ENCODE measurements at places on chromosomes 3 and 15.
A peak's percentile ranks its signal among the peaks of the same experiment; 100 is the strongest.

GRCh38 chr3:46965151-46965550 is 11.4 kb downstream of the CCDC12 start:
- DNase-seq: no peak

DNA sequence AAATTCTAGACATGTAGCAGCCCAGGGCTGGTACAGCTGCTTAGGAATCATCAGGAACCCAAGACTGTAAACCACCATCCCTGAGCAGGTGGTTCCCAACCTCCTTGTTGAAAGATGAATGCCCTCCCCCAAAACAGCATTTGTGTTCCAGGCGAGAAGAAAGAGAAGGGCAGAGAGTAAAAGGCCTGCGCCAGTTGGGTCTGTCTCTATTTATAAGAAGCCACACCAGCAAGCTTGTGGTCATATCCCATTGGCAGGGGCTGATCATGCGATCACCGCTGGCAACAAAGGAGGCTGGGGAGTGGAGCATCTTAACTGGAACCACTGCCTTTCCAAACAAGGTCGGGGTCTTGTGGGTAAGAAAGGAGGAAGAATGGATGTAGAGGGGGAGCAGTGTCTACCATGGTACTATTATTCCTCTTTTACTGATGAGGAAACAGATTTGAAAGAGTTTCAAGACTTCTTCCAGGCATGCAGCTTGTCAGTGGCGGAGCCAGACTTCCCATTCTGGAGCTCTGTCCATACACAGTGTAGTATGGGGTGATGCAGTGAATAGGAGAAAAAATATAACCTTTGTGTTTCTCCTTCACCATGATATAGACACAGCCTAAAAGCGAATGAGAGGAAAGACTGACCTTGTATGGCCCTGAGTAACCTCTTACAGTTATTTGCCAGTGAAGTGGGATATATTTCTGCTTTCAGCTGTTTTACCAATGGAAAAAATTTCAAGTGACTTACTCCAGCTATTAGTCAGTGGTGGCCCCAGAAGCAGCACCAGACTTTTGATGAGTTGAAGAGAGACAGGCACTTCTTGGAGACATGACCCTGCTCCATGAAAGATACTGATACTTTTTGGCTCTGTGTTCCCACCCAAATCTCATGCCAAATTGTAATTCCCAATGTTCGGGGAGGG is 222.6 kb downstream of the ABHD5 start:
- no peak for DNase-seq

DNA sequence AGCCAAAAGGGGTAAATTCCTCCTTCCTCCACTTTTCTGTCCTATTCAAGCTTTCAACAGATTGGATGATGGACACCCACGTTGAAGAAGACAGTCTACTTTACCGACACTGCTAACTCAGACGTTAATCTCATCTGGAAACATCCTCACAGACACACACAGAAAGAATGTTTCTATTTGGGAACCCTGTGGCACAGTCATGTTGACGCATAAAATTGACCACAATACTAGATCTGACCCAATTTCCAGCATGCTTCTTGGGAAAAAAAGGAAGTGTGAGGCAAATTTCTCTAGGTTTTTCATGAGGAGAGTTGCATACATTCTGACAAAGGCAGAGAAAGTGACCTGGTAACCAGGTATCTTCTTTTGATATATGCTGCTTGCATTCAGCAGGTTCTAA is 594.1 kb downstream of the FGF12 start:
- DNase-seq: no peak

GRCh38 chr3:31635545-31635944 is 102.8 kb downstream of the STT3B start:
- peak; percentile 10 for DNase-seq

DNA sequence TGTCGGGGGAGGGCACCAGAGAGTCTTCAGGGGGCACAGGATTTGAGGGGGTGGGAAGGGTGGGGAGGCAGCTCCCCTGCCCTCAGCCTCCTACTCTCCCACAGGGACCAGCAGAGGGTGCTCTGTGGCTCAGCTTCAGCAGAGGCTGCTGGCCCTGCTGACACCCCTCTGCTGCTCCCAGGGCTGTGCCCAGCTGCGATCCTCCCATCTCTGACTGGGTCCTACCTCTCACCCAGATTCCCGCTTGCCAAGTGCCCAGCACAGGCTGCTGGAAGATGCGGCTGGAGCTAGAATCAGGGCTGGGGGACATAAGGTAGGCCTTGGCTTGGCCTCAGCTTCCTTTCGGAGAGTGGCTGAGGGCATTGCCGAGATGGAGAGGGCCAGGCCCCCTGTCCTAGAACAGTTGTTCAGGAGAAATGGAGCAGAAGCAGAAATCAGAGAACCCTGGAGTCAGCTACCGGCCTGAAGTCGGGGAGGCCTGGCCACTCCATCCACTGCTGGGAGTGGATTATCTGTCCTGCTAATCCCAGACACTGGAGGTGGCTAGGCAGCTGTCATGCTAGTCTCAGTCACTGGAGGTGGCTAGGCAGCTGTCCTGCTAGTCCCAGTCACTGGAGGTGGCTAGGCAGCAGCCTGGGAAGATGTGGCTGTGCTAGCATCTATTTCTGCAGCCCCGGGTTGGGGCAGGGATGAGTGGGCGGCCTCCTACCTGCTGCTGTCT is 3.9 kb downstream of the GRM2 start:
- DNase-seq: no peak

- DNase-seq: no peak
Observed at GRCh38 chr3:146454796-146455195, 14.6 kb downstream of the PLSCR2 start.

DNA sequence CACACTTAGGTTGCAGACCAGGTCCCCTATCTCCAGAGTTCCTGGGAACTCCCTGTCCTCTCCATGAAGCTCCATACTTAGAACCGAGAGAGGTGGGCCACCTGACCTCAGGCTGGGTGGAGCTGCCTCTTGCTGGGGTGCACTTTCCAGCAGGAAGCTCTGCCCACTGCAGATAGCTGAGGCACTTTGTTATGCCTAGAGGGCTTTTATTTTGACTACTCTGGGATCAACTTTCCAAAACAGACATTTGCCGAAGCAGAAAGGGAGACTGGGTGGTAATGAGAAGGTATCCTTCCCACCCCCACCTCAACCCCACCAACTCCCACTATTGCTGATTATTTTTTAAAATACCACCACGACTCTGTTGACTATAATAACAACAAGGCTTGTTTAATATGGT is 54.7 kb downstream of the CLDN11 start:
- DNase-seq: no peak

- DNase-seq: no peak
Observed at GRCh38 chr15:47987461-47987860, 133.3 kb upstream of the SLC24A5 start.

- DNase-seq: no peak
Observed at GRCh38 chr3:156792536-156792935, 33.6 kb upstream of the LEKR1 start.

Data from CD4-positive, alpha-beta T cell treated with Interleukin-10 for 1 hour (primary cell).